ENCODE measurements at places on chromosomes 1 and 21. TPM values are rescaled to one million over a fixed set of nuclear protein-coding genes. Genes with fewer than 3 reads are reported as not detected.

GRCh38 chr1:34128186-34128889 lies 36.7 kb downstream of the CSMD2 start:
- H3K36me3 ChIP-seq: no peaks in the 10 kb centered on the region
- DNase-seq: no peak
- no peak overlapping the region for H3K27ac ChIP-seq
- H3K4me3 ChIP-seq: no peak overlapping the region

DNA sequence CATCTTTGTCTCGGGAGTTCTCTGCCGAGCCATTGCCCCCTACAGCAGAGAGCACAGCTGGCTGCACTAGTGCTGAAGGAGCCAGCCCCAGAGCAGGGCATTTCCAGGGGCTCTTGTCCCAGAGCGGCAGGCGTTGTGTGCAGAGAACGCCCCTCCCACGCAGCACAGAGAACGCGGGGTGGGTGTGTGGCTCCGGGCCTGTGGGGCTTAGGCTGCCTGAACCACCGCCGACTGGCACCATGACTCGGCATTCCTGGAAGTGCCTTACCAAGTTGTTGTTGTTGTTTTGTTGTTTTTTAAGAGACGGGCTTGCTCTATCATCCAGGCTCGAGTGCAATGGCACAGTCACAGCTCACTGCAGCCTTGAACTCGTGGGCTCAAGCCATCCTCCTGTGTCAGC lies 15.8 kb upstream of the DIP2A start:
- H3K36me3 ChIP-seq: peaks cover 46% of the 10 kb centered on the region
- peaks cover 14% of the 10 kb centered on the region for H3K4me1 ChIP-seq
- peak overlapping the region; percentile 36 for H3K27ac ChIP-seq
- no peaks in the 10 kb centered on the region for H3K27me3 ChIP-seq
- no peak overlapping the region for H3K4me3 ChIP-seq

- peaks cover 62% of the 10 kb centered on the region for H3K36me3 ChIP-seq
- no peak for DNase-seq
Measured at GRCh38 chr1:29145739-29146437, 22.2 kb upstream of the TMEM200B start.

- no peaks in the 10 kb centered on the region for H3K27me3 ChIP-seq
- peak overlapping the region; percentile 31 for H3K27ac ChIP-seq
- peaks cover 1% of the 10 kb centered on the region for H3K36me3 ChIP-seq
- H3K4me1 ChIP-seq: peaks cover 26% of the 10 kb centered on the region
Measured at GRCh38 chr21:42269386-42269785, 45.8 kb downstream of the TFF3 start.

Gene FAAH
- 3.0 TPM for total RNA-seq

DNA sequence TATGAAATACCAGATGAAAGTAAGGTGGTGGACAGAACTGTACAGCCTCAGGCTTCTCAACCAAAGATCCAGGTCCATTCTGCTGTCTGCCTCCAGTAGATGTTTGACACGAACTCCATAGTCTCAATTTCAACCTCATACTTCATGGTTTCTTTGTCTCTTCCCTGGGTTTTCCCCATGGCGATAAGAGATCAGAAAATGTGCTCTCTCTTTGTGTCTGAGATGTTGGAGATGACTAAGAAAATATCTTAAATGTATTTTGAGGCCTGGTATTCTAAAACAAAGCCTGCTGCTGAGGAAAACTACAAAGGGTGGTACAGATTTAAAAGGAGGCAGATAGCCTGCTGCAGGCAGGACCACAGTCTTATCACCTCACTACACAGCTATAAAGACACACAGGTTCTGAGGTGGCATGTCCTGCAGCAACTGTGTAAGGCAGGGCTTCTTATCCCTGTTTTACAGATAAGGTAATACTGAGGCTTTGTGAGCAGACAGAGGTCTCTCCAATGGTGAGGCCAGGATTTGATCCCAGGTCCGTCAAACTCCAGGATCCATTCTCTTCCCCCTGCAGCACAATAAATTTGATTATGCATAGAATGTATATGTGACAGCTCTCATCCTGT lies 40.0 kb upstream of the CACNA1E start:
- H3K27ac ChIP-seq: no peak overlapping the region
- no peaks in the 10 kb centered on the region for H3K4me1 ChIP-seq
- H3K36me3 ChIP-seq: no peaks in the 10 kb centered on the region
- no peak for DNase-seq
- H3K27me3 ChIP-seq: peaks cover 2% of the 10 kb centered on the region

DNA sequence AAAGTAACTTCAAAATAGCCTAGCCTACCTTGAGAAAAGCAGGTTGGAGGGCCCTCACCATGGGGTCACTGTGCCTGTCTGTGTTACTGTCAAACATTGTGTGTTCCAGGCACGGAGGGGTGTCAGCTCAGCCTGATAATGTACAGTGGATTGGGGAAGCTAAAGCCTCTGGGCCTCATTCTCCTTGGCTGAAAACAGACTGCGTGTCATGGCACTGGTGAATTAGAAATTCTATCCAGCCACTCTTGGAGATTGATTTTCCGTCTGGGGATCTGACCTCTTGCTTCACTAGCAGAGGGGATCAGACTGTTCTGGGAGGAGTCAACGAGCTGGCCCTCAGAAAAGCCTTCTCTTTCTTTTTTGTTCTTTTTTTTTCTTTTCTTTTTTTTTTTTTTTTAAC lies 123.5 kb upstream of the HOOK1 start:
- H3K27ac ChIP-seq: no peak overlapping the region
- H3K4me1 ChIP-seq: no peaks in the 10 kb centered on the region
- DNase-seq: no peak
- no peak overlapping the region for H3K4me3 ChIP-seq
- no peaks in the 10 kb centered on the region for H3K27me3 ChIP-seq

Gene DPYD
- total RNA-seq: 10.7 TPM

DNA sequence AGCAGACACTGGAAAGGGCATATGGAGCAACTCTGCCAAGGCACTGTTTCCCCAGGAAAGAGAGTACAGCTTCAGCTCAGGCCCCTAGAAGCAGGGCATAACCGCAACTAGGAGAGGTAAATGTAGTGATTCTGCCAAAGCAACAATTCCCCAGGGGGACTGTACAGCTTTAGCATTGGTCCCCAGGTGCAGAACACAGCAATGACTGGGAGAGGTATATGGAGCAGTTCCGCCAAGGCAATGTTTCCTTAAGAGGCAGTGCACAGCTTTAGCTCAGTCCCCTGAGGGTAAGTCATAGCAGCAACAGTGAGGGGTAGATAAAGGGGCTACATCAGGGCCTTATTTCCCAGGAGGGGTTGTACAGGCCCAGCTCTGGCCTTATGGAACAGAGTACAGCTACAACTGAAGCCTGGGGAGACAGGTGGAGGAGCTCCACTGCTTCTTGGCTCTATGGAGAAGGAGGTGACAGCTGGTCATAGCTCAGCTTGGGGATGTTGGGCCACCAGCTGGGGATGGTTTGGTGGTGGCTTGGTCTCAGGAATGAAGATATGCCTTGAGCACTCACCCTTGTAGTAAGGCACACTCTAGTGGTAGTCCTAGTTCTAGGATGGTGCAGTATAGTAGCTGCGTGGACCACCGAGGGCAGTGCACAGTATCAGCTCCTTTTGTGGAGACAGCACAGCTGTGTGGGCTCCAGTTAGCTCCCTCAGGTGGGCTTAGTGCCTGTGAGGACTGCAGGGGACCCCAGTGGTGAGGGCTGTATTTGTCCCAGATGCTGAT lies 582.7 kb downstream of the PTPRC start:
- no peak overlapping the region for H3K27ac ChIP-seq
- H3K27me3 ChIP-seq: no peaks in the 10 kb centered on the region
- H3K4me3 ChIP-seq: no peak overlapping the region
- peaks cover 23% of the 10 kb centered on the region for H3K4me1 ChIP-seq

DNA sequence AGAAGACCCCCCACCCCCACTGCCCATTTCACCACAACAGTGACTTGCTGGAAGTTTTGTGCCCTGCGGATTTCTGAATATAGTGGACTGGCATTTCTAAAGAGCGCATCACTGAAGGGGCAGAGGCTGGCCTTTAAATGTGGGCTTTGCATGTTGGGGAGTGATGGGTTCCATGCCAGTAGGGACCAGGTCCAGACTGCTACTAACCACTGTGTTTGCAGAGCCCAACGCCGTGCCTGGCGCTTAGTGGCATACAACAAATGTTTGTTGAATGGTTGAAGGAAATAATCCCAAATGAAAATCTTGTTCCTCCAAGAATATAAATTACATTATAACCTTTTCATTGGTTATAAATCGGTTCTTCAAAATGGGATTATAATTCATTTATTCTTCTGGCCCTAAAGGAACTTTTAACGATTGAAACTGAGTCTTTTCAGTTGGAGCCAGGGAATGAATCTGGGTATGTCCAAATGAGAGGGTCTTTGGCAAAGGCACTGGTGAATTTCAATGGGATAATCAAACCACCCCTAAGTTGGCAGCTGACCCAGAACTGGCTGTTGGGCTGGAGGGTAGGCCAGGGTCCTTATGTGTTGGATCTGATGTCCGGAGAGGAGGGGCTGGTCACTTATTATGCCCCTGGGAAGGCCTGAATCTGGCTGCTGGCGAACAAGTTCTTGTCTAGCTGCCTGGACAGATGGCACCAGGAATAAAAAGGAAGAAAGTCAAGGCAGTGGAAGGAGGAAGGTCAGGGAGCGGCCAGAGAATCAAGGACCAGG lies 13.8 kb upstream of the SDHB start:
- no peak overlapping the region for H3K27ac ChIP-seq
- no peak overlapping the region for H3K4me3 ChIP-seq
- H3K27me3 ChIP-seq: no peaks in the 10 kb centered on the region
- H3K36me3 ChIP-seq: no peaks in the 10 kb centered on the region

DNA sequence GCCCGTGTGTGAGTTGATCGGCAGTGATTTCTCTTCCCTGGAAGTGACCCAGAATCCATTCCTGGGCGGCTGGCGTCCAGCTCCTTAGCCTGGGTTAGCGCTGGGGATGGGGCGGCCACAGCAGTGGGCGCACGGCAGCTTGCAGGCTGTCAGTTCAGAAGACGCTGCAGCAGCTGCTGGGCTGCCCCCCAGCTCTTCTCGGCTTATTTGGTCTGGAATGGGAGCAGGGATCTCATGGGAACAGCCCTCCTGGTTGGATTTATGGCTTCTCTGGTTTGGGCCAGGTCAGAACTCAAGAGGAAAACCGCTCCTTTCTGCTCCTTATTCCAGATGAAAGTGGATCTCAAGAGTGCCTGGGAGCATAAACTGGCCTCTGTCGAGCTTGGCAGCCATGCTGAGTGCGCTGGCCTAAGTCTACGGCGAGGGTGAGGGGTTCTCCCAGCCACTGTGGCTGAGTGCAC lies 148.2 kb downstream of the PRDM16 start:
- H3K27me3 ChIP-seq: no peaks in the 10 kb centered on the region
- no peak for DNase-seq
- no peak overlapping the region for H3K4me3 ChIP-seq
- no peaks in the 10 kb centered on the region for H3K4me1 ChIP-seq
- no peaks in the 10 kb centered on the region for H3K36me3 ChIP-seq
- H3K27ac ChIP-seq: no peak overlapping the region

- H3K27me3 ChIP-seq: no peaks in the 10 kb centered on the region
- H3K4me1 ChIP-seq: no peaks in the 10 kb centered on the region
- no peak overlapping the region for H3K4me3 ChIP-seq
Measured at GRCh38 chr1:84020151-84020550, 21.2 kb upstream of the TTLL7 start.

DNA sequence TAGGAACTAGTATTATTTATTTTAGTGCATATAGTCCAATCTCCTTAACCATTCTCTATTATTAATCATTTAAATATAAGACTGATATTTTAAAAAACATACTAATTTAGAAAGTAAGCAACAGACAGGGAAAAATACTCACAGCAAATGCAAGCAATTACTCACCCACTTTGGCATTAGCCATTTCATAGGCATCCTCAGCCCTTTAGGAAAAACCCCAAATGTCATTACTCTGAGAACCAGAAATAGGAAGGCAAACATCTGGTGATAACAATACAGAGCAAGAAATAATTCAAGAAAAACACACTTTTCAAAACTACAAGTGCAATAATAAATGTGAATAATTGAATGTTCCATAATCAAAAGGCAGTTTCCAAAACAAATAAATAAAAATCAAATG lies 545.1 kb downstream of the PLPP3 start:
- H3K36me3 ChIP-seq: no peaks in the 10 kb centered on the region
- DNase-seq: no peak
- no peak overlapping the region for H3K27ac ChIP-seq

Measured in activated CD8-positive, alpha-beta T cell treated with anti-CD3 and anti-CD28 coated beads for 36 hours (primary cell).